NCI-H1436 treated with DMSO at 0.1 percent for 48 hours (cell line): ENCODE measurements at places on chromosomes 4 and X.

DNA sequence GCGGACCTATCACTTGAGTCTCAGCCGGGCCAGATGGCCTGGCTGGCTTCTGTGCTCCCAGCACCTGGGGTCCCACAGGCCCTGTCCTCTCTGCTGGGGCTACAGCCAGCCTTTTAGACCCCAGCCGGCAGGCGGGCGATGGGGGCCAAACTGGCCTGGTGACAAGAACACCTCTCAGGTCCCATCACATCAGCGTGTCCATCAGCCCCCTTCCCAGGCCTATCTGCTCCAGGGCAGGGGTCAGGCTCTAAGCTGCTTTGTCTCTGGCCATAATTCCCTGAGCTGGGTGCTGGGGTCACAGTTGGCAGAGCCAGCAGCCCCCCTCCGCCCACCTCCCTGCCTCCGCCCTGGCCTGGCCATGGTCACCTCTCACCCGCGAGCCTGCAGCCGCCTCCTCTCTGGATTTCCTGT lies 77.7 kb downstream of the PPP2R2C start:
- no peak for DNase-seq

GRCh38 chr4:26130173-26130572 lies 190.6 kb upstream of the RBPJ start:
- DNase-seq, result no peak

GRCh38 chr4:152039023-152039481 lies 278.2 kb upstream of the GATB start:
- DNase-seq, result no peak

- no peak for DNase-seq
These were observed 816.1 kb downstream of the CCSER1 start for GRCh38 chr4:90943311-90943710.

GRCh38 chr4:30939069-30939468 lies 218.9 kb downstream of the PCDH7 start:
- DNase-seq, result no peak

DNA sequence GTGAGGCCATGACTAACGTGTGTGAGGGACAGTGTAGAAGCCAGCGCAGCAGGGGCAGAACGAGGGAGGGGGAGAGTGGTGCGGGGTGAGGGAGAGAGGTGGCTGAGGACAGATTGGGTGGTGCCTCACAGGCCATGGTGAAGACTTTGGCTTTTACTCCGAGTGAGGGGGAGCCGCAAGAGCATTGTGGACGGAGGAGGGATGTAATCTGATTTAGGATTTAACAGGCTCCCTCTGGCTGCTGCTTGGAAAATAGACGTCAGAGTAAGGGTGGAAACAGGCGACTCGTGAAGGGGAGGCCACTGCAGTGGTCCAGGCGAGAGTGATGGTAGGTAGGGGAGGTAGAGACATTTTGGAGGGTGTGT lies 13.0 kb downstream of the PPP1R3F start:
- DNase-seq, result no peak
